ENCODE measurements at places on chromosomes 5 and 9. TPM values are rescaled to one million over a fixed set of nuclear protein-coding genes. Genes with fewer than 3 reads are reported as not detected.

TYRP1 gene
- 0.78 TPM for total RNA-seq

PTPRD gene
- total RNA-seq, result 175 TPM

N4BP3 gene
- total RNA-seq, result 0.32 TPM

WNK2 gene
- total RNA-seq, result 30.6 TPM

HMCN2 gene
- total RNA-seq, result 0.75 TPM

PCDHGB5 gene
- 11.4 TPM for total RNA-seq

TOR2A gene
- total RNA-seq, result 7.5 TPM

ROPN1L gene
- total RNA-seq, result 1.1 TPM

PRRX2 gene
- 14.4 TPM for total RNA-seq

FAXDC2 gene
- 4.5 TPM for total RNA-seq

PCDHB7 gene
- 0.49 TPM for total RNA-seq

OTULINL gene
- total RNA-seq, result 4.9 TPM

KIF2A gene
- total RNA-seq, result 65.8 TPM

INSYN2B gene
- total RNA-seq, result 5.6 TPM

SIT1 gene
- not detected for total RNA-seq

Data from motor neuron (in vitro differentiated cells).